Natural killer cell treated with Interleukin-12 subunit alpha and Interleukin-12 subunit beta and Interleukin-15 and Interleukin-18, amount 100 ng/mL, for 72 hours (primary cell): ENCODE measurements at places on chromosomes 5 and 9. TPM values are rescaled to one million over a fixed set of nuclear protein-coding genes. Genes with fewer than 3 reads are reported as not detected.

- no peaks in the 10 kb centered on the region for H3K27me3 ChIP-seq
- H3K36me3 ChIP-seq, result no peaks in the 10 kb centered on the region
- H3K4me3 ChIP-seq, result no peak overlapping the region
- H3K27ac ChIP-seq, result no peak overlapping the region
- no peaks in the 10 kb centered on the region for H3K4me1 ChIP-seq
These were observed 269.1 kb downstream of the MED10 start for GRCh38 chr5:6108981-6109825.

GRCh38 chr5:72109625-72110024, 2.4 kb downstream of the MAP1B start:
- peaks cover 63% of the 10 kb centered on the region for H3K27me3 ChIP-seq
- peaks cover 5% of the 10 kb centered on the region for H3K4me1 ChIP-seq
- no peak for DNase-seq
- no peak overlapping the region for H3K4me3 ChIP-seq

DNA sequence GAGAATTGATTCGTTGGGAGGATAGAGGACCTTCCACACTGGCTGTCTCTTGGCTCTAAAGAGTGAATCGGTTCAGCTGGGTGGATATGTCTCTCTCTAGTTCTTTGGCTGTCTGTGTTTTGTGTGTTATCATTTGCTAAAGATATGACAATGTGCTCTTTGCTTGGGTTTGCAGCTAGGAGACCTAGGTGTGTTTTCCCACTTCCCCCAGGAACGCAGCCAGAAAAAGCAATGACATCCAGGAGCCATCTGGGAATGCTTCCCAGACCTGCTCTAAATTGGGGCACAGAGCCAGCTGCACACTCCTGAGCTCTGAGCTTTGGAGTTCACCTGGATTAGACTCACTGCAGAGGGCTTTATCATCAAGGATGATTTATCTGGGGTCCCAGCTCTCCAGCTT, 12.8 kb upstream of the PDZD2 start:
- no peak for DNase-seq
- no peak overlapping the region for H3K27ac ChIP-seq
- H3K27me3 ChIP-seq, result peaks cover 43% of the 10 kb centered on the region
- no peaks in the 10 kb centered on the region for H3K4me1 ChIP-seq

- H3K27me3 ChIP-seq, result peaks cover 52% of the 10 kb centered on the region
- H3K4me3 ChIP-seq, result peak overlapping the region; percentile 59
- no peak for DNase-seq
- H3K36me3 ChIP-seq, result peaks cover 16% of the 10 kb centered on the region
These were observed 87.6 kb downstream of the MAP1B start for GRCh38 chr5:72194846-72195245.

GRCh38 chr9:133368249-133368881, 7.5 kb downstream of the SURF4 start:
- no peaks in the 10 kb centered on the region for H3K27me3 ChIP-seq
- H3K4me1 ChIP-seq, result peaks cover 71% of the 10 kb centered on the region
- H3K4me3 ChIP-seq, result peak overlapping the region; percentile 89

CTSV gene
- not detected for total RNA-seq

DNA sequence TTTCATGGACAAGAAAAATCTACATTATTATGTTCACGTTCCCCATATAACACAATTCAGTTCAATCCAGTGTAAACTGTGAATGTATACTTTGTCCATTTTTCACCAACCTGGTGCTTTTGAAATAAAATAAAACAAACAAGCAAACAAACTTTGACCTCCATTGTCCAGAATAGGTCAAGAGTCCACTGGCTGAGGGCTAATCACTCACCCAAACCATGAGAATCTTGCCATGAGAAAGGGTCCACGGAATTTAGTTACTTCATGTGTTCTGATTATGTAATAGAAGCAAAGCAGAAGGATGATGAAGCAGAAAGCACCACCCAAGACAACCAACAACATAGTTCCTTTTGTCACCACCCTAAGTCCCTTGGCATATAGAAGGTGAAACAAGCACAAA, 28.7 kb downstream of the DIAPH1 start:
- H3K4me3 ChIP-seq, result no peak overlapping the region
- no peaks in the 10 kb centered on the region for H3K27me3 ChIP-seq
- DNase-seq, result no peak
- peaks cover 40% of the 10 kb centered on the region for H3K4me1 ChIP-seq
- H3K27ac ChIP-seq, result no peak overlapping the region

GRCh38 chr5:91269198-91269597, 113.9 kb downstream of the ARRDC3 start:
- DNase-seq, result peak; percentile 65
- no peak overlapping the region for H3K4me3 ChIP-seq
- no peaks in the 10 kb centered on the region for H3K27me3 ChIP-seq
- H3K27ac ChIP-seq, result peak overlapping the region; percentile 60

SLC25A48 gene
- total RNA-seq, result not detected

DNA sequence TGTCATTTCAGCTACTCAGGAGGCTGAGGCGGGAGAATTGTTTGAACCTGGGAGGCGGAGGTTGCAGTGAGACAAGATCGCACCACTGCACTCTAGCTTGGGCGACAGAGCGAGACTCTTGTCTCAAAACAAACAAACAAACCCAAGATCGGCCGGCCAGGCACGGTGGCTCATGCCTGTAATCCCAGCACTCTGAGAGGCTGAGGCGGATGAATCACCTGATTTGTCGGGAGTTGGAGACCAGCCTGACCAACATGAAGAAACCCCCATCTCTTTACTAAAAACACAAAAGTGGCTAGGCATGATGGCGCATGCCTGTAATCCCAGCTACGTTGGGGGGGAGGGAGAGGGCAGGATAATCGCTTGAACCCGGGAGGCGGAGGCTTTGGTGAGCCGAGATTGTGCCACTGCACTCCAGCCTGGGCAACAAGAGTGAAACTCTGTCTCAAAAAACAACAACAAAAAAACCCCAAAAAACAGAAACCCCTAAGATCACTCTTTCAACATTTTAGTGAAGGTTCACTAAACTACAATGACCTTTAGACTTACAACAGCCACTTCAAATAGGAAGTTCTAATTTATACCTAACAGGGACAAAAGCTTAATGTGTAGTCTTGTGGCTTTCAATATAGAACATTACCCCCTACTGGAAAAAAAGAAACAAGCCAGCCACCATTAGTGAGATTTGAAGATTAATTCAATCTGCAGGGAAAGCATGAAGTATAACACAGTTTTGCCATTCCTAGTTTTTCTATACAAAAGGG, 7.0 kb downstream of the HSPA9 start:
- H3K27ac ChIP-seq, result peak overlapping the region; percentile 88
- DNase-seq, result no peak
- no peaks in the 10 kb centered on the region for H3K27me3 ChIP-seq
- H3K4me3 ChIP-seq, result peak overlapping the region; percentile 76
- H3K4me1 ChIP-seq, result peaks cover 58% of the 10 kb centered on the region

DNA sequence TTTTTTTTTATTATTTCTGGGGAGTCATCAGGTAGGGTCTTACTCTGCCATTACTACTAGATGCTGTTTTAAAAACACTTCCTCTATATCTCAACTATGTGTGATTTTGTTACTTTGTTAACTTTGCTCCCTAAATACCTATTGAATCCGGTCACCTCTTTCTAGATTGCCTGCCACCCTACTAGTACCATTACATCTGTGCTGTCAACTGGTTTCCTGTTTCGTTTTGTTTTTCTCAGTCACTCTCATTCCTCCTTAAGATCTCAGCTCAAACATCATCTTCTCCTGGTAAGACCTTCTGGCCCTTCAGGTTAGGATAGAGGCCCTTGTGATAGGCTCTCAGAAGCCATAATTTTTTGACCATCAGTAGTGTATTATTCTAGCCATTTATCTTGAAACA, 324.2 kb upstream of the ATP10B start:
- DNase-seq, result no peak
- H3K4me1 ChIP-seq, result no peaks in the 10 kb centered on the region
- no peaks in the 10 kb centered on the region for H3K36me3 ChIP-seq
- H3K27ac ChIP-seq, result no peak overlapping the region

GRCh38 chr5:57232293-57233033, 58.6 kb downstream of the GPBP1 start:
- no peak overlapping the region for H3K27ac ChIP-seq
- H3K4me3 ChIP-seq, result no peak overlapping the region
- H3K36me3 ChIP-seq, result peaks cover 29% of the 10 kb centered on the region
- no peaks in the 10 kb centered on the region for H3K27me3 ChIP-seq
- DNase-seq, result no peak
- H3K4me1 ChIP-seq, result peaks cover 32% of the 10 kb centered on the region

CAMK2A gene
- not detected for total RNA-seq

DNA sequence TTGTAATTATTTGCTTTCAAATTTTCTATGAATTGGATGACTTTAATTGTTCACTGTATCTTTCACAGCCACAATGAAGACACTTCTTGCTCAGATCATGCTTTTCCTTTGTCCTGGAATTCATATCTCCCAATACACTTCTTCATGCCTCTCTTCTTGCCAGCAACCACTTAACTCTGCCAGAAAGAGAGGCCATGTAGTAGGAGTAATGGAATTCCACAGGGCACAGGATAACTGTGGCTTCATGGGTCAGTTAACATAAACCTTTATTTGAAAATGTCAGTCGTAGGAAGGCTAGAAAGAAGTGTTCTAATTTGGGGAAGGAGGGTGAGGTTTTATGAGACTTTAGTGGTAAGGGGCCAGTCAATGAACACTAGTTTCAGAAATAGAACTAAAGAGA, 190.3 kb downstream of the TMEM167A start:
- peaks cover 41% of the 10 kb centered on the region for H3K4me1 ChIP-seq
- no peak overlapping the region for H3K27ac ChIP-seq
- no peaks in the 10 kb centered on the region for H3K27me3 ChIP-seq
- H3K36me3 ChIP-seq, result peaks cover 6% of the 10 kb centered on the region

- H3K27me3 ChIP-seq, result peaks cover 3% of the 10 kb centered on the region
- no peaks in the 10 kb centered on the region for H3K4me1 ChIP-seq
- DNase-seq, result no peak
- no peak overlapping the region for H3K4me3 ChIP-seq
- H3K36me3 ChIP-seq, result peaks cover 6% of the 10 kb centered on the region
These were observed 110.7 kb upstream of the MAMDC2 start for GRCh38 chr9:69932901-69933300.

GRCh38 chr9:89278997-89279739, 31.8 kb upstream of the CKS2 start:
- H3K4me3 ChIP-seq, result no peak overlapping the region
- H3K27me3 ChIP-seq, result no peaks in the 10 kb centered on the region
- no peak for DNase-seq
- H3K27ac ChIP-seq, result no peak overlapping the region
- H3K4me1 ChIP-seq, result peaks cover 15% of the 10 kb centered on the region

- DNase-seq, result no peak
- H3K4me1 ChIP-seq, result no peaks in the 10 kb centered on the region
- H3K36me3 ChIP-seq, result no peaks in the 10 kb centered on the region
- no peaks in the 10 kb centered on the region for H3K27me3 ChIP-seq
These were observed 116.1 kb upstream of the TAF11L2 start for GRCh38 chr5:17381932-17382331.

DNA sequence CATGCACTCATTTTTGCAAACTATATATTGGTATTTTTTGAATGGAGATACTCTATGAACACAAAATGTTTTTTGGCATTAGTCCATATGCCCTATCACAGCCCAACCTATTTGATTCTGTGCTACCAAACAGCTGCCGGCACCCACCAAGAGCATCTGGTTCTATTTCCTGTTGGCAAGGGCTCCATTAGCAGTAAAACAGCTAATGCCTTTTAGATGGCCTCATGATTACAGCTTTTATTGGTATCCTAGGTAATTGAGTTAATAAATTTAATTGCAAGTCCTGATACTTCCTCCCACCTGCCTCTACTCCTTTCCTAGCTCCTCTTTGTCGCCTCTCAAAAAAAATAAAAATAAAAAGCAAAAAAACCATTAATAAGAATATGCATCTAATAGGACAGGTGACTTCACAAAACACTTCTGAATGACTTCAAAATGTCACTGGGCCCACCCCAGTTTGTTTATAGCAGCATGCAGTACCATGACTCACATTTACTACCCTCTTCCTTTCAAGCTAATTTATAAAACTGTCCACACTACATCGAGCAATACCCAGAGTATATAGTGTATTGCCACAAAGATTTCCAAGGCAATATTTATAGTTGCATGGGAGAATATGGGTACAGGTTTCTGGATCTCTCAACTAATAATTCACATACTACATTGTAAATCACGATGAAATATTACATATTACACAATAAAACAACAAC, 620.4 kb downstream of the SLCO4C1 start:
- H3K4me3 ChIP-seq, result no peak overlapping the region
- H3K27ac ChIP-seq, result no peak overlapping the region
- no peaks in the 10 kb centered on the region for H3K36me3 ChIP-seq
- no peaks in the 10 kb centered on the region for H3K4me1 ChIP-seq

GRCh38 chr5:73686912-73687311, 60.9 kb downstream of the ARHGEF28 start:
- no peak overlapping the region for H3K27ac ChIP-seq
- no peak for DNase-seq
- H3K27me3 ChIP-seq, result no peaks in the 10 kb centered on the region

- peaks cover 19% of the 10 kb centered on the region for H3K27me3 ChIP-seq
- no peaks in the 10 kb centered on the region for H3K4me1 ChIP-seq
- no peaks in the 10 kb centered on the region for H3K36me3 ChIP-seq
These were observed 96.0 kb upstream of the OSMR start for GRCh38 chr5:38749861-38750260.

SVEP1 gene
- not detected for total RNA-seq

GARIN3 gene
- not detected for total RNA-seq

- peaks cover 14% of the 10 kb centered on the region for H3K27me3 ChIP-seq
- H3K27ac ChIP-seq, result no peak overlapping the region
- H3K4me1 ChIP-seq, result no peaks in the 10 kb centered on the region
- no peaks in the 10 kb centered on the region for H3K36me3 ChIP-seq
- no peak for DNase-seq
These were observed 65.5 kb upstream of the SPTLC1 start for GRCh38 chr9:92180669-92181181.

GRCh38 chr5:138708791-138709190, 44.4 kb upstream of the CTNNA1 start:
- DNase-seq, result no peak
- H3K27me3 ChIP-seq, result peaks cover 18% of the 10 kb centered on the region
- H3K27ac ChIP-seq, result no peak overlapping the region
- no peaks in the 10 kb centered on the region for H3K4me1 ChIP-seq
- H3K4me3 ChIP-seq, result no peak overlapping the region

DNA sequence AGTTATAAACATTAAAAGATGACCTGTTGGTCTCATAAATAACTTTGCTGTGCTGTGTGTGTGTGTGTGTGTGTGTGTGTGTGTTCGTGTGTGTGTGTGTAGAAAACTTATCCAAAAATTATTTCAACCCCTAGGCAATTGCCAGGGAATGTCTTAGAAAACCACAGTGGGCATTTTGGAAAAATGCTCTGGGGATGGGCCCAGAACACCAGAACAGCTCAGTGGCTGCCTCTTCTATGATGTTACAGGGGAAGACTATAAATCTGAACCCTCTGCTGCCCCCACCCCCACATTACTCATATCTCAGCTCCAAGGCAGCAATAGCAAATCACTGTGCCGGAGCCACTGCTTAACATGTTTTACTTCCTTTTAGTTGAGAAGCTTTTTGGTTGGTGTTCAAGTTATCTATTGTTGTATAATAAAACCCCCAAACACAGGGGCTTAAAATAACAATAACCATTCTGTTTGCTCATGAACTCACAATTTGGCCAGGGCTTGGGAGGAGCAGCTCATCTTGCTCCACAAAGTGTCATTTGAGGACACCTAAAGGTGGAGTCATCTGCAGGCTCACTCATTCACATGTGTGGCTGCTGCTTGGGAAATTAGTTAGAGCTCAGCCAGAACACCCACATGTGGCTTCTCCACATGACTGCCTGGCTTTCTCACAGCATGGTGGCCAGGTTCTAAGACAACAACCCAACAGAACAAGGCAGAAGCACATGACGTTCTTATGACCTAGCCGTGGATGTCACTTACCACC, 40.4 kb downstream of the ACTBL2 start:
- H3K4me1 ChIP-seq, result no peaks in the 10 kb centered on the region
- peaks cover 2% of the 10 kb centered on the region for H3K27me3 ChIP-seq
- H3K4me3 ChIP-seq, result no peak overlapping the region
- H3K27ac ChIP-seq, result no peak overlapping the region
- no peaks in the 10 kb centered on the region for H3K36me3 ChIP-seq
